ENCODE measurements at places on chromosomes 3 and 15.

GRCh38 chr15:76840830-76841460 lies 64.2 kb downstream of the SCAPER start:
- no peak for DNase-seq

- DNase-seq = no peak
Observed at GRCh38 chr3:137106612-137107240, 148.9 kb downstream of the IL20RB start.

- no peak for DNase-seq
Observed at GRCh38 chr15:87487484-87487883, 769.1 kb downstream of the NTRK3 start.

GRCh38 chr3:23831517-23832394 lies 26.0 kb downstream of the UBE2E1 start:
- DNase-seq = no peak

- DNase-seq = no peak
Observed at GRCh38 chr3:135133905-135134683, 339.0 kb downstream of the EPHB1 start.

DNA sequence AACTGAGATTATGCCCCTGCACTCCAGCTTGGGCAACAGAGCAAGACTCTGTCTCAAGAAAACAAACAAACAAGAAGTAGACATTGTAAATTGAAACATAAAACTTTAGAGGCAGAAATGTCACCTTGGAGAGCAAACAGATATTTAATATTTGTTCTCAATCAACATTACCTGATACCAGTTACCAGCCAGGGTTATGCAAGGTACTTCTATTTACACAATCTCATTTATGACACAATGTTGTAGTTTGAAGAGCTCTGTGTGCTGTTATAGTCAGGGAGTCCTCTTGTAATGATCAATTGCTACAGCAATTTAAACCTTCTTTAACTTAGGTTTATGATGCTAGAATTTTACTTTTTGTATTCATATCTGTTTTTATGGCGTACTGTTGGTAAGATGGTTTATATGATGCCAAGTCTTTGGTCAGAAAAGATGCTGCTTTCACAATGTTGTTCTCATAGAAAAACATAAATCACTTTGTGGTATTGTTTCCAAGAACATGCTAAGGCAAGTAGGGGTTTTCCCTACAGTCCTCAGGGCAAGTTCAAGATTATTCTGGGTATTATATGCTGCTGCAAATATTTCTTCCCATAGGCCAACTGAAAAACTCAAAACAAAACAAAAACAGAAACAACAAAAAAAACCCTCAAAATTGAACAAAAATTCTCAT lies 173.5 kb downstream of the TNIK start:
- DNase-seq = no peak

- no peak for DNase-seq
Observed at GRCh38 chr3:53243165-53243564, 12.7 kb downstream of the TKT start.

GRCh38 chr15:85494048-85494777 lies 113.8 kb downstream of the AKAP13 start:
- DNase-seq = no peak

DNA sequence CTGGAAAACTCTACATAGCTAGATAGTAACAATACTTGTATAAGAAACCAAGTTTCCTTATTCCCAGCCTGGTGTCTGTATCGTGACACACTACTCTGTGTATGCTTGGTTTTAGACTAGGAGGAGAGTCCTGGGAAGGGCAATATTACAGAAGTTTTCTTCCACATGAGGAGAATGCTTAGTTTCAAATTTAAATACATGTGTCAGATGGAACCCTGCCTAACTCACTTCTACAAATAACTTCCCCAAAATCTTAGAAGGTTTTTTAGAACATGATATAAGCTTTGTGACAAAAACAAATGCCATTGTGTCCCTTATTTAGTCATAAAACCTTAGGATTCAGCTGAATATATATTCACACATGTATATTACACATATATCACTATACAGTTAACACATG lies 7.2 kb upstream of the IL20RB start:
- no peak for DNase-seq

GRCh38 chr3:77475507-77475906 lies 435.6 kb downstream of the ROBO2 start:
- no peak for DNase-seq

GRCh38 chr3:195087328-195087727 lies 183.6 kb downstream of the XXYLT1 start:
- DNase-seq = no peak

- no peak for DNase-seq
Observed at GRCh38 chr3:130933801-130934345, 40.0 kb downstream of the ATP2C1 start.

DNA sequence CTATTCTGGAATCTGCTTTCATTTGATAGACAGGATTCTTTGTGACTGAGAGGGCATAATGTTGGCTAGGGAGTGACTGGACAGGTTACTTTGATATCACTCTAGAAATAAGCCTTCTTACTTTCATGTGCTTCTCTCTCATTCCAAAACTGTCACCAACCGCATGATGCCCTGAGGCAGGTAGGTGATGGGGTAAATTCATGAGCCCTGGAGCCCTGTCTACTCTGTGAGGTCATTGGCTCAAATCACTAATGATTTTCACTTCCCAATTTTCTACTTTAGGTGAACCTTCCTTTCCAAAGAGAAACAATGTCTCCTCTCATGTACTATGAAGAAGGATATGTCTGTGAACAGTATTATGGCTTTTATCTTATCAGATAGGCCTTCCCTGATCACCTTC lies 596.7 kb downstream of the TUSC7 start:
- no peak for DNase-seq

GRCh38 chr3:27134171-27134796 lies 234.9 kb downstream of the NEK10 start:
- no peak for DNase-seq

GRCh38 chr15:80106051-80106450 lies 46.6 kb downstream of the ZFAND6 start:
- no peak for DNase-seq

- DNase-seq = no peak
Observed at GRCh38 chr3:20682573-20682972, 496.6 kb upstream of the SGO1 start.

DNA sequence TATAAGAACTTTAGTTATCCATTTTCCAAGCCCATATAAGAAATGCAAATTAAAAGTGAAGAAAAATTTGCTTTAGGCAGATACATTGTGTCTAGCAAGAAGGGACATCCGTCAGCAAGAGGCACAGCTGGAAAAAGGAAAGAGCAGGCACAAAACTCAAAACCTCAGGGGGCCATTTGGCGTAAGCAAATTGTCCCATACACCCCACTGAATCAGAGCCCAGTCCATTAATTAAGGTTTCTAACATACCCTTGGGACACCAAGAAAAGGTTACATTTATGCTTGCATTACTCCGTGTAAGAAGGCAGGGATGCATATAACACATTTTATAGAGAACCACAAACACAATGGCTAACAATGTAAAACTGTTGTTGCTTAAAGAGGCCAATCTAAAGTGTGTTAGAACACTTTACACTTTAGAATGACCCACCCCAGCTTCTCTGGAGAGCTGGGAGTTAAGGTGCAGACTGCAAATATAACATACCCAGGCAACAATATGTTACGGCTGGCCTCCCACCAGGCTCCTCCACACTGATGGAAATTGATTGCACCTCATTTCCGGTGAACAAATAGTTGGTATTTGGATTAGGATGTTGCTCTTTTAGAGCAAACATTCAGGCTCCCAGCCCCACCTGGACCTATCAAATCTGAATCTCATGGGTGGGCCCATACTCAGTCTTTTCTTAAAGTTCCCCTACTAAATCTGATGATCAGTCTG lies 23.2 kb downstream of the SEMA5B start:
- no peak for DNase-seq

DNA sequence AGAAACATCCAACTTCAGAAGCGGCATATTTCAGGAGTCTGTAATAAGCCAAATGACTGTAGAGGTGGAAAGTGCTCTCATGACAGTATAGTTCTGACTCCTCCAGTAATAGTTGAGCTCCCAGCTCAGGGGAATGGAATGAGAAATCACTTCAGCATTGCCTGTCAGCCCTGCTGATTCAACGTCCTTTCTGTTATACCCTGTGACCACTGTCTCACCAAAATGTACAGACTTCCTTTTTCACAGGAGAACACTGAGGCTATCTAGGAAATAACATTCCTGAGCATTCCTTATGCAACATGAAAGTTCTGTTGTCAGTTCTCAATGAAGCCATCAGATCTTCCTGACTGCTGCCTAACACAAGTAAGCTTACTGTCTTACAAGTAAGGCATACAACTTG lies 284.5 kb upstream of the MME start:
- no peak for DNase-seq

GRCh38 chr15:37109168-37109871 lies 9.0 kb upstream of the MEIS2 start:
- DNase-seq = no peak

DNA sequence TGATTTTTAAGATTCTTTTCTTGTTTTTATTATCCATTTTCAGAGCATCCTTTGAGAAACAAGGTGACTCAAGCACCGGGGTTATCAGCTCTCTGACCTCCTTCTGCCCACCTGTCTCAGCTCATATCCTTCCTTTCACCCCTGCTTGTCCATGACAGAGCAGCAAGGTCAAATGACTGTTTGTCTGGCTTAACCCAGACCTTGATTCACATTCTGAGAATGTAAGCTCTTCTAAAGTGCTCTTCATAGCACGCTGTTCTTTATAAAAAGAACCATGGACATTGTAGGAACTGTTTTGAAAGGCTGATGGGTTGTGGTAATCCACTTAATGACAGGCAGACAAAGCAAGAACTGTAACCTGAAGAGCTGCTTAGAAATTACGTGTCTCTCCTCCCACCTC lies 122.5 kb downstream of the CHST2 start:
- DNase-seq = no peak

- no peak for DNase-seq
Observed at GRCh38 chr3:58326267-58326900, 6.3 kb upstream of the PXK start.

- DNase-seq = no peak
Observed at GRCh38 chr3:102605153-102605552, 170.3 kb downstream of the ZPLD1 start.
